Activated CD8-positive, alpha-beta memory T cell treated with anti-CD3 and anti-CD28 coated beads, Interleukin-2, amount 10 ng/mL, durations not matched to agents 7 days and 5 days (primary cell): ENCODE measurements at places on chromosomes 11 and 22.

GRCh38 chr22:48489551-48490499 lies 1337.8 kb downstream of the BRD1 start:
- no peak for DNase-seq

GRCh38 chr11:134441281-134441680 lies 29.2 kb upstream of the B3GAT1 start:
- DNase-seq: no peak

GRCh38 chr11:86499723-86500129 lies 125.0 kb downstream of the CCDC81 start:
- no peak for DNase-seq

DNA sequence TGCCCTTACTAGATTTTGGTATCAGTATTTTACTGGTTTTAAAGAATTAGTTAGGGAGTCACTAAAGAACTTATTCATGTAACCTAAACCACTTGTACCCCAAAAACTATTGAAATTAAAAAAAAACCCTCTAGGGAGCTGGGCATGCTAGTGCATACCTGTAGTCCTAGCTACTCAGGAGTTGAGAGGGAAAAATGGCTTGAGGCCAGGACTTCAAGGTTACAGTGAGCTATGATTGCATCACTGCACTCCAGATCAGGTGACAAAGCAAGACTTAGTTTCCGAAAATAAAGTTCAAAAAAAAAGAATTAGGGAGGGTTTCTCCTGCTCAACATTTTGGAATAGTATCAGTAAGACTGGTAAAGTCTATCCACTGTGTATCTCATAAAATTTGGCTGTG lies 364.4 kb upstream of the LUZP2 start:
- no peak for DNase-seq

DNA sequence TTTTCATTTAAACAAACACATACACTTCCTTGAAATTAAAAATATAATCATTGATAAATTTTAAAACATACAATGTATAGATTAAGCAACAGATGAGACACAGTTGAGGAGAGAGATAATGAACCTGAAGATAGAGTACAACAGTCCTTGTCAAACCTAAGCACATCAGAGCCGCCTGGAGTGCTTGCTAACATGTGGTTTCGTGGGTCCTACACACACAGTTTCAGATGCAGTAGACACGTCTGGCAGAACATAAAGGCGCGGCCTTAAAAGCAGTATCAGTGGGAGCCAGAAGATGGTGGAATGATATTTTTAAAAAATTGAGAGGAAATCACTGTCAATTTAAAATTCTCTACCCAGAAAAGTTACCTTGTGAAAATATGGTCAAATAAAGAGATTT lies 134.4 kb downstream of the MPPED1 start:
- DNase-seq: no peak

- no peak for DNase-seq
Observed at GRCh38 chr22:47043835-47044721, 281.6 kb downstream of the TBC1D22A start.

GRCh38 chr22:20531404-20532201 lies 24.2 kb downstream of the MED15 start:
- DNase-seq: no peak
